ENCODE measurements at places on chromosomes 2 and 18. TPM values are rescaled to one million over a fixed set of nuclear protein-coding genes. Genes with fewer than 3 reads are reported as not detected.

The PROKR1 gene
- not detected for total RNA-seq

The SPR gene
- 35.4 TPM for total RNA-seq

DNA sequence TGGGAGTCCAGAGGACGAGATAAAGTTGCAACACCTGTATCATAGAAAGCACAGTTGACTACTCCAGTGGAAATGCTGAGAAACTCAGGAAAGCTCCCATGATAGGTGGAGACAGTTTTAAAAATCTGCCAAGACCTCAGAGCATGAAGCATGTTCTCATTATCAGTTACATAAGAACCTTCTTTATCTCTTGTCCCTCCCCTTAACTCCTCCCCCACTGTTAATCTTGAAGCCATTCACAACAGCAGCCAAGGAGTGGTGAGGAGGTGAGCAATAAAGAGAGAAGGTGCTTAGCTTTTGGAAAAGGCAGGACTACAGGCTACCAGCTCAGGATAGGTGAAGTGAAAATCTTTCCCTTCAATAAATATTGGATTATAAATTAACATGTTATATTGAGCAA is 657.9 kb downstream of the NYAP2 start:
- no peaks in the 10 kb centered on the region for H3K4me1 ChIP-seq
- DNase-seq = no peak
- H3K27ac ChIP-seq = no peak overlapping the region
- H3K27me3 ChIP-seq = no peaks in the 10 kb centered on the region

- H3K4me3 ChIP-seq = no peak overlapping the region
- H3K36me3 ChIP-seq = no peaks in the 10 kb centered on the region
- H3K27me3 ChIP-seq = no peaks in the 10 kb centered on the region
- no peak overlapping the region for H3K27ac ChIP-seq
Measured at GRCh38 chr2:39686456-39686855, 20.7 kb downstream of the TMEM178A start.

The DNAJC5G gene
- not detected for total RNA-seq

The KANSL3 gene
- 65.1 TPM for total RNA-seq

The C2orf92 gene
- 14.4 TPM for total RNA-seq

DNA sequence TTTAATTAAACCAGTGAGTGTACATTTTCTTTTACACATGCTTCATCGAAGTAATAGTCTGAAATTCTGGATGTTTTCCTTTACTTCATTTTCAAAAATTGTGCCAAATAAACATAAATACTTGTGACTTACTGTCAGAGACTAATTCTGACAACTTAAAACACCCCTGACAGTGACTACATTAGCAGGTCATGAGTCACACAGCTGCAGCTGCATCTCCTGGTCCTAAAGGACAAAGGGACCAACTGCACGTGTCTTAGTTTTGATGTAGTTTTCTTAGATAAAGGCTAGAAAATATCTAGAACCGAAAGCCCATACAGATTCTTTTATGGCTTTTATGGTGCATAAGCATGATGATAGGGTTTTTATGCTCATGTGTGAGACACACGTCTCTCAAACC is 29.6 kb upstream of the DSC3 start:
- H3K4me3 ChIP-seq = no peak overlapping the region
- no peaks in the 10 kb centered on the region for H3K4me1 ChIP-seq
- no peaks in the 10 kb centered on the region for H3K36me3 ChIP-seq

DNA sequence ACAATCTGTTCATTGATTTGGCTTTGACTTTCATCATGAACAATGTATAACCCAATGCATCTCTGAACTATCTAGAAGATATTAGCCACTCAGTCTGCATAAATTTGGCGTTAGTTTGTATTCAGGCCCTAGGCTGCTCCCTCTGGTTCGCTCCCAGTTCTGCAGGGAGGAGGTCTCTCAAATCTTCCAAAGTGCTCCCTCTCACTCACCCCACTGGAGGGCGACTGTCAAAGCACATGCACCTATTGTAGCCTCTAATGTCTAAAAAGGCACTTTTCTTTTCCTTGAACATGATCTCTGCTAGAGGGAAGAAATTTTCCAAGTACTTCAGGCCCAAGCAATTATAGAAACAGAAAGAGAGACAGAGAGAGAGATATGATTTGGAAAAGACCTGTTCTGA is 291.5 kb downstream of the TDRD15 start:
- DNase-seq = no peak
- H3K4me1 ChIP-seq = no peaks in the 10 kb centered on the region
- H3K36me3 ChIP-seq = no peaks in the 10 kb centered on the region
- H3K27ac ChIP-seq = no peak overlapping the region

GRCh38 chr2:15050483-15050882 is 418.0 kb downstream of the LRATD1 start:
- H3K4me1 ChIP-seq = no peaks in the 10 kb centered on the region
- H3K27ac ChIP-seq = no peak overlapping the region
- H3K27me3 ChIP-seq = no peaks in the 10 kb centered on the region
- no peaks in the 10 kb centered on the region for H3K36me3 ChIP-seq
